ENCODE measurements at places on chromosomes 3 and 15. TPM values are rescaled to one million over a fixed set of nuclear protein-coding genes. Genes with fewer than 3 reads are reported as not detected.

- DNase-seq, result peak; percentile 76
These were observed 147.4 kb upstream of the BCHE start for GRCh38 chr3:165984589-165984988.

Gene RPL22L1
- 250 TPM for total RNA-seq

DNA sequence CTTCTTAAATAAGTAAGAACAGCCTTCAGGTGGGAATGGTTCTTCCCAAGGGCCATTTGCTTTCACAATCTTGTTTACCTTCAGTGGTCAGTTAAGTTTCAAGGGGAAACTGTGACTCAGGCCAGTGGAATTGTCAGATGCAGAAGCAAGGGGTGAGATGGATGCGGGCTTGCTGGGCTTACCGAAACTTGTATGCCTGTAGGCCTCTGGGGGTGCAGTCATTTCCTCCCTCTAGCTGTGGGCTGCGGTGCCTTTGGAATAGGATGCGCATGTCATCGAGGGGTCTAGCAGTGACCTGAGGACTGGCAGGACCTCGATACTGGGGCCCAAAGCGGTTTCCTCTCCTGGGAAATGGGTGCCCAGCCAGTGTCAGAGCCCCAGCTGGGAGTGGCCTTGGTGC, 121.6 kb downstream of the EEFSEC start:
- DNase-seq, result no peak

Gene C2CD4A
- 0.19 TPM for total RNA-seq

DNA sequence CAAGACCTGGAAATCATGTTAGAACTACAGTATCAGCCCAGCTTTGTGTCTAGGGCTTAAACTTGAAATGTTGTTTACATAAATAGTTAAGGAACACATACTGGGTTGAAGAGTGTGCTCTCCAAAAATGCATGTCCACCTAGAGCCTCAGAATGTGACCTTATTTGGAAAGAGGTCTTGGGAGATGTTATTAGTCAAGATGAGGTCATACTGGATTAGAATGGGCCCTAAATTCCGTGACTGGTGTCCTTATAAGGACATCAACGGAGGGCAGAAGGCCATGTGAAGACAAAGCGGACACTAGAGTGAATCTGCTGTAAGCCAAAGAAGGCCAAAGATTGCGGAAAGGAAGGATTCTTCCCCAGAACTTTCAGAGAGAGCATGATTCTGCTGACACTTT, 759.2 kb upstream of the CFAP20DC start:
- DNase-seq, result no peak

Gene OR5K2
- not detected for total RNA-seq

Measured in GM23338 (cell line).